ENCODE measurements at places on chromosomes 2 and 18.

- DNase-seq: no peak
Observed at GRCh38 chr2:220904015-220904414, 668.1 kb downstream of the EPHA4 start.

GRCh38 chr2:11658208-11659114 is 11.5 kb downstream of the NTSR2 start:
- no peak for DNase-seq

- no peak for DNase-seq
Observed at GRCh38 chr2:128451084-128452023, 132.7 kb upstream of the HS6ST1 start.

- DNase-seq: no peak
Observed at GRCh38 chr2:217186152-217186551, 326.3 kb upstream of the TNP1 start.

GRCh38 chr2:127085317-127085681 is 21.7 kb downstream of the BIN1 start:
- DNase-seq: peak; percentile 34

DNA sequence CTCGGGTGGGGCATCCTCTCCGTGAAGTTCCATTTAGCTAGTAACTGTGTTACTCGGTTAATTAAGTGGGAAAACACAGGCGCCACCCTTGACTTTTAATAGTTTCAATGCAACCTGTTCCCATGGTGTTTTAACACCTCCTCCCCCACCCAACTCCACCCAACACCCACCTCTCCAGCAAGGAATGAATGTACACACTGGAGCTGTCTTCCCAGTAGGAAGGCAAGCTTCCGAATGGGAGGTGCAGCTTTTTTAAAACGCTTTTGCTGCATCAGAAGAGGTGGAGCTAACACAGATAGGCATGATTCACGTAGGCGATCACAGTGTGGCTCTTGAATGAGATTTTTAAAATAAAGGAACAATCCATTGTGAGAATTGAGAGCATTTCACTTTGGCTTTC is 73.8 kb upstream of the AGAP1 start:
- DNase-seq: no peak

GRCh38 chr2:150528861-150529801 is 41.7 kb upstream of the RND3 start:
- no peak for DNase-seq

DNA sequence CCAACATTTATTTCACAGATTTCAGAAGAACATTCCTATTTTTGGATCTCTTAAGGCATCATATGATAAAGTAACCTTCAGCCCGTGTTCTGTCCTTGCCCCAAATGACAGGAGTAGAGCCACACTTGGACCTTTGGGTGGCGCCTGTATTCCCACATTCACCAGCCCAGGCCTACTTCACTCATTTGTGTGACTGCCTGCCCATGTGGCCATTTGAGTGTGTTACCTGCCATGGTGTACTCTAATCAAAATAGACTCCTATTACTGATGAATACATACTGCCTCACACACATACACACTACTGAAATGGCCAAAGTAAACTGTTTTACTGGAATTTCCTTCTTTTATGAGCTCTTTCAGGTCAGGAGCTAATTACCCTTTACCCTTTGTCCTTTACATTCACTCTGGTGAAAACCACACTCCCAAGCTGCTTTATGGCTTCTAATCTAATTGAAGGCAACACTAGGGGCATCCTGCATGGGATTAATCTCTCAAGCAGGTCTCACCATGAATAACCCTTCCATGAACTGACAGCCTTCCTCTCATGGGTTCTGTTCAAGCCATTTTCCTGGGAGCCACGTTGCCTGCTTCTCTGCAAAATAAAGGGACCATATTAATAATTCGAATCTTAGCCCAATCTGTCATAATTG is 271.0 kb upstream of the GALNT5 start:
- no peak for DNase-seq

GRCh38 chr18:24398540-24398939 is 916 bp upstream of the OSBPL1A start:
- DNase-seq: no peak

DNA sequence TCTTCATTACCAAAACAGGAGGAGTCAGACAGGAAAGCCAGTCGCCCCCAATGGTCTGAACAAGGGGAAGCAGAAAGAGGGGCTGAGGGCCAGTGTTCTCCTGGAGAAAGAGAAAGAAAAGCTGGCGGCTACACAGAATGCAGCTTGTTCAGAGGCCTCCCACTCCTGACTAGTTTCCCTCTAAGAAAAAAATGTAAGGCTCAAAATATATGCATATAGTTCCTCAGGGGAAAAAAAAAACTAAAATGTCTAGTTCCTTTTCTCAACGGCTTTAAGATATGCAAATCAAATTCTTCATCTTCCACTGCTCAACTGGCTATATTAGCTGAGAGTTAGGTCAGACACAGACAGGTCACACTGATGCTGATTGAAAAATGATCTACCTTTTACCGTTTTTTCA is 18.6 kb downstream of the MBOAT2 start:
- DNase-seq: no peak

DNA sequence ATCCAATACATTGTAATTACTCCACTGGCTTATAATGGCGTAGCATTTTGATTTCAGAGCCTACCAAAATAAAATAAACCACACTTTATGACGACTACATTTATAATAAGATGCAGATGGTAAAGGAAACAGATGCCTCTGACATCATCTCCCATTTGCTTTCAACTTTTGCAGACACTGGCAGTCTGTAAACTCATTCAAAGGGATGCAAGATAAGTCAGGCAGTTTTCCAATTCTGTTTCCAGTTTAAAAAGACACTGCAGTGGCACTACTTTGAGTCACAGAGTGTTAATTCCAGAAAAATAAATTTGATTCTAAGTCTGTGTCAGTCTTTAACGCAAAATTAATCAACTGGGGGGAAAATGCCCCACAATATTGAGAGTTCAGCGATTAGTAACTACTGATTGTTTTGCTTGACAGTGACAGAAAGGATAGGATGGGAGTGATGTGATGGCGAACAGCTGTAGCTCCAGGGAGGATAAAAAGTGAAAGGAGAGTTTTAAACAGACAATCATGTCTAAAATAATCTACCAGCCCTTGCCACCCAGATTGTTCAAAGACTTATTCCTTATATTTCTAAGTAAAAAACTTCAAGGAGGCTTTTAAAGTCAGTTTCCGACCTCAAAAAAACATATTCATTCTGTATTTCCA is 6.7 kb downstream of the DSEL start:
- DNase-seq: no peak

DNA sequence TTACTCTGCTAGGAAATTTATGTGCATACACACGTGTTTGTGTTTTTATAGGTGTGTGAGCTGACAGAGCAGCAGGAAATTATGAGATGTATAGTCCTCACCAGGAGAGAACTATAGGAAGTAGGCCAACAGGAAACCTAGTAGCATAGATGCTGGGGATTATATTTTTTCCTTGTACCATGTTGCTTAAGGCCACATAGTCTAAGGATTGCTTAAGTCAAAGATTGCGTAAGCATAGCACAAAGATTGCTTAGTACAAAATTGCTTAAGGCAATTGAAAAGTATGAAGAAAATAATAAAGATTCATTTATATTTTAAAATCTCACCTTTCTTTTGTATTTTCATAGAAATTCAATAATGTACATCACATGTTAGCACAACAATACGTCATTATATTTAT is 18.7 kb upstream of the CCDC102B start:
- DNase-seq: no peak

GRCh38 chr18:44035554-44035953 is 645.1 kb upstream of the SETBP1 start:
- DNase-seq: no peak

DNA sequence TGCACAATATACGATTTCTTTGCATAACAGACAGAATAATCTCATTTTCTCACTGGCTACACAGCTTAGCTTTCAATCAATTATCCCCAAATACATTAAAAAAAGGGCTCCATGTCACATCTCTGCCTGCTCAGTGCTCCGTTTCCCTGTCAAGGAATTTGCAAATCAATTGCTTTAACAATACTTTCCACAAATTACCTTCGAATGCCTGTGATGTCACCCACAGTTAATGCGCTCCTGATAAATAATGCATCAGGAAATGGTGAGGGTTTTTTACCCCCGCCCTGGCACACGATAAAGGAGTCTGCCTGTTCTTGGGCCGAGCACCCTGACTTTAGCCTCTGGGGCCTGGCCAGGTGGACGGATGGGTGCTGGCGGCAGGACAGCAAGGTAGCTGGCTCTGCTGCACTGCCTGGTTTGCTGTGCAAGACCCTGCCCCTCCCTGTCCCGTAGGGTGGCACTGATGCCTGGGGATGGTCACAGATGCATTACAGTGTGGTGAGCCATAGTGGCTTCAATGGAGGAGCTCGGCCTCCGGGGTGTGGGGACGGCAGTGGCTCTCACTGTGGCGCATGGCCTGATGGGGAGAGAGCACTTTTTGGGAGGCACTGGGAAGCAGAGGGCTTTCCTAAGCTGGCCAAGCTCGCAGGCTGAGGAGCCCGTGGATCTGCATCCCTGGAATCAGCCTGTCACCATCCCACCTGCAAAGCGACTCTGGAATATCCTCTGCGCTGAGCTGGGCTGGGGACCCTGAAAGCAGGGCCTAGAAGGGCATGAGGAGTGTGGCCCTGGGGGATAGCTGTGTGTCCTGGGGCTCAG is 88.3 kb upstream of the HS6ST1 start:
- DNase-seq: no peak

- no peak for DNase-seq
Observed at GRCh38 chr18:6785411-6785810, 55.9 kb downstream of the ARHGAP28 start.

- no peak for DNase-seq
Observed at GRCh38 chr2:187545238-187545751, 8.9 kb downstream of the TFPI start.

DNA sequence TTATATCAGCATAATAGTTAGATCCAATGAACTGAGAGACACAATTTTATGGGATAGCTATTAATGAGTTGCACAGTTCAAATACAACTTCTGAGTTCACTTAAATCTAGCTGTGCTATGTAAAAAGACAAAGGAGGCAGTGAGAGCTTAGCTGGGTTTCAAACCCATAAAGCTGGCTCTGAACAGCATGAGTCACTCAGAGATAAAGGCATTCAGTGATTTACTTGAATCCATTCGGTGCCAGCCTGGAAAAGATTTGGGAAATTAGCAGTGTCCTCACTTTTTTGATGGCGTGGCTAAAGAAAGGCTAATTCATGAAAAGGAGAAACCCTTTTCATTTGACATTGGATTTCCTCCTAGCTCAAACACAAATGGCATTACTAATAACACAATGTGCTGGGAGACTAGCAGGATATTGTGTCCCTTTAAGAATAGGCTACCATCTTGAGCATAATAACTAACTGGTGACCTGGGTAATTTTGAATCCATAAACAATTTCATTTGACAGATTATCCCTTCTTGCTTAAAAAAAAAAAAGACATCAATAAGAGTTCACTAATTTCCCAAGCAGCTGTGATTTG is 98.4 kb upstream of the NEUROD1 start:
- DNase-seq: no peak

DNA sequence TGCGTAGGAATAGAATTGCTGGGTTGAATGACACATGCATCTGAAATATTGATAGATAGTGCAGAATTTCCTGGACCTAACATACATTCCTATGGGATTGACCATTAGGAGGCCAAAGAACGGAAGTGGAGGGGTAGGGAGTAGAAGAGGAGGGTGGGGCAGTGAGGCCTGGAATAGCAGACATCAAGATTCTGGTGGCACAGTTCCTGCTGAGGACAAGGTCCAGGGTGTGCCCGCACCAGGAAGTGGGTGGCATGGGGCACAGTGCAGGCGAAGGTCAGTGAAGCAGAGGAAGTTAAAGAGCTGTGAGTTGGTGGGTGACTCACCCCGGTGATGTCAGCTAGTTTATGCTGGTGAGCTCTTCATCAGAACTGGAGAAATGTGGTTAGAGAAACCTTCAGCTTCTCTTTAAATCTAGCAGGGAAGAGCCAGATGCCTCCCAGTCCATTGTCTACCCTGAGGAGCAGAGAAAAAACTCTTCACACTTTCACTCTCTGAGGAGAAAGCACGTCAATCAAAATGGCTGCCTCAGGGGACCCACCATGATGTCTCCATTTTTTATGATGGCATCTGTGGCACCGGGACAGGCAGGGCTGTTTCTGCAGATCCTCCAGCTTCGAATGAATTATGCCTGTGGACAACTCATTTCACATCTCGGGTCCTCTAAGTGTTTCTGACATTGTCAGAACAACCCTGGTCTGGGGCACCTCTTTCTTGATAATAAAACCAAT is 55.9 kb upstream of the CTLA4 start:
- DNase-seq: peak; percentile 71

- DNase-seq: no peak
Observed at GRCh38 chr2:229821316-229821715, 100.5 kb downstream of the TRIP12 start.

DNA sequence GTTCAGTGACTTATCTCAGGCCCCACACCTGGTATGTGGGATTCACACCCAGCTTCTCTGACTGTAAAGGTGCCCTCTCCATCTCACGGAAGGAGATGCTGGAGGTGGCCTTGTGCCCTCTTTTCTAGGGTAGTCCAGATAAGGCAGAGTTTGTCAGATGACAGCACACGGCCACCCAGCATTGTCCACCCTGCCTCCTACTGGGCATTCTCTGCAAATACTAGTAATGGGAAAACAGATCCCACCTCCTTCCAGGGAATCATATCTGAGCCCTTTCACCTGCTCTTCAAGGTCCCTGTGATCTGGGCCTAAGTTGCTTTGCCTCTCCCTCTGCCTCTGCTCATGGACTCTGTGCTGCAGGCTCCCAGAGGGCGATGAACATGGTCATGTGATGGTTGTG is 214.7 kb downstream of the CLIP4 start:
- no peak for DNase-seq

GRCh38 chr2:86221066-86221684 is 21.9 kb downstream of the MRPL35 start:
- DNase-seq: no peak

DNA sequence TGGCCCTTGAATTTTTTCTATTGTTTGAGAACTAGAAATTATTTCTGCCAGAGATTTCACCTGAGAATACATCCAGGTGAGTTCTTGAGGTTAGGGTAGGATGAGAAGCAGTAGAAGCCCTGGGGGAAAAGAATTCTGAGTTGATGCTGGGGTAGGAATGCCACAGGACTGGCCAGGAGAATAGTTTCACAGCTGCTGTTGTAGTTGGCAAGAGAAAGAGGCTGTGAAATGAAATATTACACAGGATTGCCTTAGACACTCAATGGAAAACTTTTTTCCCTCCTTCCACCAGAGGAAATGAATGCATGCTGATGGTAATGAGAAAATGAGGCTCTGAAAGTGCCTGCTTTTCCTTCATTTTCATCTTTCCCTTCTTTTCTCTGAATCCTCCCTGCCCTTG is 54.6 kb downstream of the PRKCE start:
- DNase-seq: no peak

DNA sequence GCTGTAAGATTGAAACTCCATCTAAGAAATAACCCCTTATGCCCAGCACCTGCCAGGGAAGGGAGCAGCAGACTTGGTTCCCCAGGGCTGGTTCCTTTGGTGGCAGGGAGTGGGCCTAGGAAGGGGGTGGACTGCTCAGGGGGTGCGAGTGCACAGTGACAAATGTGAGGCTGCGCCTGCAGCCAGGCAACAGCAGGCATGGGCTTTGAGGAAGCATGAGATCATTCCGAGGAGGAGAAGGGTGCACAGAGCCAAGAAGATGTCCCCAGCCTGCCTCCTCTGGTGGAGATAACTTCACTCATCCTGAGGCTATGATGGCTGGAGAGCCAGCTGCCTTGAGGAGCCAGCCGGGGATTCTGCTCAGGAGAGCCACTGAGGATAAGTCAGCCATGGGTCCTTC is 158.0 kb downstream of the CAPN13 start:
- no peak for DNase-seq
